8988T (cell line): ENCODE measurements at places on chromosomes 4 and X.
A peak's percentile ranks its signal among the peaks of the same experiment; 100 is the strongest.

DNA sequence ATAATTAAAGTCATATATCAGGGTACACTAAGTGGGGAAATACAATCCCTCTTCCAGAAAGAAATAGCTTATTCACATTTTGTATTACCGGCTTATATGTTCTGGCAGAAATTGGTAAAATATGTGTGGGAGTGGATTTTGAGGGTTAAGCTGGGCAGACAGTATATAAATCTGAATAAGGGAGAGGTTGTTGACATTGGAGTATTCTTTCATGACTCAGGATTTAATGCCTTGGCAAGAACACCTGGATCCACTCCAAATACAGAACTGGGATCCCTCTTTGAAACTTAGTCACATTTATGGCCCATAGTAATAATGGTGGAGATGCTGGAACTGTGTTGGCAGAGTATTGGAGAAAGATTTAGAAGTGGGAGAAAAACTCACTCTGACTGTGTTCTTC, 54.3 kb upstream of the TET2 start:
- DNase-seq: no peak

DNA sequence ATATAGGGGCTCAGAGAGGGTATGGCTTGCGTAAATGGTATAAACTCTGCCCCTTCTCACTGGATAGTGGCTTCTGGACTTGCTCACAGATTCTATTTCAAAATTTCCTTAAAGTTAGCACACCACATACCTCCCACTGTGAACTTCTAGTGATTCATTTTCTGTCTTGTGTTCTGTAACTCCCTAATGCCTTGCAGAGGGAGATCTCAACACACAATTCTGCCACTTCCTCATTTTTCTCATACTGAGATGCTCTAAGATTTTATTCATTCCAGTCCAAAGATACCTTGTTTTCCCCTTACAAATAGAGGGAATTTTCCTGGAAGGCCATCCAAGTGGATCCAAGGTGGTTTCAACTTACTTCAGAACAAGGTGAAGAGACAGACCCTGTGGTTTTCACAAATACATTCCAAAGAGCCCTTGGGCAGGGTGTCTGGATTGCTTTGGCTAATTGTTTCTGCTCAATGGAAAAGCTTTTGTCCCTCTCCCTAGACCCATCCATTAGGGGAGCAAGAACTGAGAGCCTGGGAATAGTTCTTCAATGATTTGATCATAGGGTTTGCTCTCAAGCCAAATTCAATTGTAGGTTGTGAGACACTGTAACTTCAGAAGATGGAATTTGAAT, 52.1 kb upstream of the CAPN6 start:
- no peak for DNase-seq

DNA sequence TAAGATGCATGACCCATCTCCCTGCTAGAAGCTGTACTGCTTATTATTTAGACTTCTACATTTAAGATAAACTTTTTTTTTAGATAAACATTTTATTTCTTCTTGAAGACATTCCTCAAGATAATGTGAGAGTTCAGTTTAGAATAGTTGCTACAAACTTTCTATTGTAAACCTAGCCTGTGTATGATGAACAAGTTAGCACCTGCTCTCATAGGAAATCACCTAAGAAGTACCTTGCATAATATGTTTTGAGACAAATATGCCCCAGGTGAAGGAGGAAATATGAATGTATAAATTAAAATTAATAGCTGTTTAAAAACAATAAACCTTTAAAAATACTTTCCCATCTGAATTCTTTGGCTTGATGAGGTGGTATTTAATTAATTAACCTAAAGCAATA, 35.6 kb downstream of the RASGEF1B start:
- no peak for DNase-seq

DNA sequence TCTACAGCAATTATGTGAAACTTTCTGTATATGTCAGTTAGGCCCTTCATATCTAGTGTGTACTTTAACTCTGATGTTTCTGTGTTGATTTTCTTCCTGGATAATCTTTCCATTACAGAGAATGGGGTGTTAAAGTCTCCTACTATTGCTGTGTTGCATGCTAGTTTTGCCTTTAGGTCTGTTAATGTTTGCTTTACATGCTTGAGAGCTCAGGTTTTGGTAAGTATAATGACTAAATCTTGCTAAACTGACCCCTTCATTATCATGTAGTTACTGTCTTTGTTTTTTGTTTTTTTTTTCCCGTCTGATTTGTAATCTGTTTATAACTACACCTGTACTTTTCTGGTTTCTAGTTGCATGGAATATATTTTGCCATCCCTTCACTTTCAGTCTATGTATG, 63.6 kb upstream of the UGT2B15 start:
- no peak for DNase-seq

- DNase-seq: no peak
Observed at GRCh38 chr4:33998291-33998690, 2246.0 kb downstream of the ARAP2 start.

DNA sequence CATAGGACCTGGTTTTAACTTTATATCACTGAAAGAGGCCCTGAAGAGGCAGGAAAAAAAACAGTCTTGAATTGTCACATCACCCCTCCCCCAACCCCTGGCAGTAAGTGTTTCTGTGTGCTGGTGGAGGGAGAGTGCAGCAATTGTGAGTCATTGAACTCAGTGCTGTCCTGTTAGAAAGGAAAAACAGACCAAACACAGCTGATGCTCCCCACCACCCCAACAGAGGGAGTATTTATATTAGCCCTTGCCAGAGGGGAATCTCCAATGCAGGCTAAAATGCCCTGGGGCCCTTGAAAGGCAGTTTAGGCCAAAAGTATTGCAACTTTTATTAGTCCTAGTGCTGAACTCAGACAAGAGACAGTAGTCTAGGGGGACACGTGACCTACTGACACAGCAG, 197.8 kb upstream of the AGTR2 start:
- no peak for DNase-seq

DNA sequence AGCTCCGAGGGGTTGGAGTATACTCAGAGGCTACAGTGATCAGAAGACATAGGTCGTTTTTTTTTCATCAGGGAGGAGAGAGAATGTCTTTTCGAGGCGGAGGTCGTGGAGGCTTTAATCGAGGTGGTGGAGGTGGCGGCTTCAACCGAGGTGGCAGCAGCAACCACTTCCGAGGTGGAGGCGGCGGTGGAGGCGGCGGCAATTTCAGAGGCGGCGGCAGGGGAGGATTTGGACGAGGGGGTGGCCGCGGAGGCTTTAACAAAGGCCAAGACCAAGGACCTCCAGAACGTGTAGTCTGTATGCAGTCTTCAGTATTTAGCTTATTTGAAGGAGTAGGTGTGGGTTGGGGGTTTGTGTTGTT, 500 bp downstream of the GAR1 start:
- no peak for DNase-seq

GRCh38 chr4:172997856-172998255, 170.8 kb upstream of the GALNT7 start:
- no peak for DNase-seq

- no peak for DNase-seq
Observed at GRCh38 chr4:70660106-70660505, 6.2 kb downstream of the JCHAIN start.

- no peak for DNase-seq
Observed at GRCh38 chr4:186820391-186820891, 96.8 kb upstream of the FAT1 start.

GRCh38 chr4:52573551-52573950, 85.5 kb downstream of the USP46 start:
- no peak for DNase-seq

DNA sequence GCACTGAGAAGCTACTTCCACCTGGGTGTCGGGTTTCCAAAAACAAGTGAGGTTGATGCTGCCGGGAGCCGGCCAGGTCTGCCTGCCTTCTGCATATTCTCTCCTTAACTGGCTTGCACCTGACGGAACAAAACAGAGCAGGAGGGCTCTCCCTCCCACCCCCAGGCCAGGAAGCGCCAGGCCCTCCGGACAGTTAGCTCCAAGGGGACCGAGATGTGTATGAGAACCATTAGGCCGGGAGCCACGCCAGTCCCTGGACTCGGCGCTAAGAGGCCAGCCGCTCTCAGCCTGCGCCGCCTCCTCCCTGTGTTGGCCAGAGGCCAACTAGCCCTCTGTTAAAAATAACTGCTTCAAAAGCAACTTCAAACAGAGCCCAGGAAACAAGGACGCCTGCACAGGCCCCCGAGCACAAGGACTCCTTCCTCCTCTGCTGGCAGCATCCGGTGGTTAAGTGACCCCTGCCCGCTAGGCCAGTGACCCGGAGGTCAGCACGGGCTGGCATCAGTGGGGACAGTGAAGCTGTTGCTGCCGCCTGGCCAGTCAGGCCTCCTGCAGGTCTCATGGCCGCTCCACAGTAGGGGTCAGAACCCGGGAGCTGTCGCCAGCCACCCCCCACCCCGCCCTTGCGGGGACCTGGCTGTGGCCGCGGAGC, 107.9 kb downstream of the ABLIM2 start:
- DNase-seq: no peak

DNA sequence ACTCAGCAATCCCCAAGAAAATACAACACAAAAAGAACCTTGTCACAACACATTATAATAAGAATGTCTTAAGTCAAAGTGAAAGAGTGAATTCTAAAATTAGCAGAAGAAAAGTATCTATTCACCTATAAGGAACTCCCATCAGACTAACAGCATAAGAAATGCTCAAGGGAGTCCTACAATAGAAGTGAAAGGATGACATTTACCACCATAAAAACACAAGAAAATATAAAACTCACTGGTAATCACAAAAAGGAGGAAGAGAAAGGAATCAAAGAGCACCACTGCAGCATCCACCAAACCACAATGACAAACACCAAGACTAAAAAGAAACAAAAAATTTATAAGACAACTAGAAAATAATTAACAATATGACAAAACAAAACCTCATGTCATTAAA, 257.0 kb upstream of the AGTR2 start:
- no peak for DNase-seq

GRCh38 chr4:164383358-164384220, 370.3 kb upstream of the SMIM31 start:
- no peak for DNase-seq

- DNase-seq: no peak
Observed at GRCh38 chrX:39309018-39309635, 507.9 kb downstream of the MID1IP1 start.

DNA sequence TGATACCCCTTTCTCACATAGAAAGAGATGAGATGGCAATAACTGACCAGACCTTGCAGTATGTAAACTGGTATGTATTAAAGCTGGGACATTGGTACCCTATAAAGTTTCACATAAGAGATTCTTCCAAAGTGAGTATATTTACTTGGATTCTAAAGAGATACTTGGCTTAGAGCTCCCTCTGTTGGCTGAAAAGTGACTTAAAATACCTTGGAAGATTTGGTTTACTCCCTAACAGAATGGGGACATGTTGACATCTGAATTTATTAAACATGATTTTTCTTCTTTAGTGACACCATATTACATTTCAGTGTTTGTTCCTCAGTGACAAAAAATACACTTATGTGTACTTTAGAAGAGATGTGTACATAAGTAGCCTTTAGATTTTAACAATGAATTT, 47.9 kb upstream of the RGN start:
- DNase-seq: peak; percentile 22

GRCh38 chrX:68570598-68570997, 71.7 kb downstream of the YIPF6 start:
- DNase-seq: no peak

DNA sequence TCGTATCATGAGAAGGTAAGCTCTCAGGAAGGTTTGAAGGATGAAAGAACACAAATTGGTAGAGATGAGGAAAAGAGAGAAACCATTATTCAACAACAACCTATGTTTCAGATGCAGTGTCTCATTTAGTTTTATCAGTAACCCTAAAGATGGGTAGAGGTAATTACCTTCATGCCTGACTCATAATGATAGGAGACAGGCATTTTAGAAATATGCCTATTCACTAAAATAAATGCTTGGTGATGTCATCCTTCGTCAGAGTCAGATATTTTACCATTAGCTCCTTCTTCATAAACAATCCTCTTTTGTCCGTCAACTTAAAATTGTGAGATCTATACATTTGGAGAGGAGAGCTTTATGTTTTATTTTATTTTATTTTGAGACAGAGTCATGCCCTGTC, 21.5 kb upstream of the RNF150 start:
- DNase-seq: no peak

DNA sequence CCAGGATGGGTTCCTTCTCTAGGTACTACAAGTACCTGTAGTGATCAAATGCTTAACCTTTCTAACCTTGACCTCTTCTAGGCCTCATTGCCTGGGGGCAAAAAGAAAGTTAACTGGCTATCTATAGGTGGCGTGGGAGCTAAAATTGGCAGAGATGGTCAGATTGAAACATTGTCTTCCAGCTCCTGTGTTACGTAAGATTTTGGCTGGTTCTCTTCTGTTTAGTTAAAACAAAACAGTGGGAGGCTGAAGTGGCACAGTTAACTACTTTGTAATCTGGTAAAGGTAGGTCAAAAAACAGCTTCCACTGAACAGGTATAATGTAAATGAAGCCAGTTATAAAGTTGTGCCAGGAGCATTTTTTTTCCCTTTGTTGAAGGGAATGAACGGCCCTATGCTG, 115.2 kb downstream of the MBNL3 start:
- DNase-seq: no peak

GRCh38 chr4:38157592-38157991, 197.4 kb downstream of the PTTG2 start:
- DNase-seq: no peak

DNA sequence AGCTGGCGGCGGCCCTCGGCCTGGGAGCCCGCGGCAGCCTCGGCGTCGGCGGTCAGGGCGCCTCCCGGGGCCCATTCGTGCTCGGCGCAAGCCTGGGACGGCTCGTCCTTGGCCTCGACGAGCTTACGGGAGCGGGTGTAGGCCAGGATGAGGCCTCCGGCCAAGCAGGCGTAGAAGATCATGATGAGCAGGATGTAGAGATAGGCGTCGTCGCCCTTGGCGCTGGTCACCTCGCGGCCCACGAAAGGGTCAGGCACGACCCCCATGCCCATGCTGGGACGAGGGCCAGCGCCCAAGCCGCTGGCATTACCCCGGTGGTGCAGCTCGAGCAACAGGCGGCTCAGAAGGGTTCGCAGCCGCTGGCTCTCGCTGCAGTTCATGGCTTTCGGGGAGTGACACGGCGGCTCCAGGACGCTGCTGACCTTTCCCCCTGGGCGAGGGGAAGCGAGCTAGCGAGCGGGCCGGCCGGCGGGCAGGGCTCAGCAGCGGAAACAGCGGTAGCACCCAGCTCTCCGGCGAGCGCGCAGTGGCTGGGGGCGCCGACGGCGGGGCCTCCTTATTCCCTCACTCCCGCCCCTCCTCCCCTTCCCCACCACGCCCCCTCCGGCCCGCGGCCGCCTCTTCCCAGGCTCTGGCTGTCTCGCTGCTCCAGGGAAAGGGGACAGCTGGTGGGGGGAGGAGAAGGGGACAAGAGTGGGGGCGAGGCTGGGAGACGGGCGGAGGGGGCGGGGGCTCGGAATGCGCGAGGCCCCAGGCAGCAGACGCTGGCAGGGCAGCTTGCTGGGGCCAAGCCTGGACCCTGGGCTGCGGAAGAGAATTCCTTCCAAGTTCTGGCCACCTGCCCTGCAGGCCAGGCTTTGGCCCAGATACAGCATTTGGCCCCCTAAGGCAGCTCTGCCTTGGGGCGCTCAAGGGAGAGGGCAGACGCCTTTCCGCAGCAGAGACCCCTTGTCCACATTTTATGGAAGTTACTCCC, at the start of gene KCNE5:
Gene KCNE5, minus strand, starts transcription at position 532 of the 976 bp plus-strand sequence. Its CDS starts 152 bp downstream, at position 380.
- no peak for DNase-seq

DNA sequence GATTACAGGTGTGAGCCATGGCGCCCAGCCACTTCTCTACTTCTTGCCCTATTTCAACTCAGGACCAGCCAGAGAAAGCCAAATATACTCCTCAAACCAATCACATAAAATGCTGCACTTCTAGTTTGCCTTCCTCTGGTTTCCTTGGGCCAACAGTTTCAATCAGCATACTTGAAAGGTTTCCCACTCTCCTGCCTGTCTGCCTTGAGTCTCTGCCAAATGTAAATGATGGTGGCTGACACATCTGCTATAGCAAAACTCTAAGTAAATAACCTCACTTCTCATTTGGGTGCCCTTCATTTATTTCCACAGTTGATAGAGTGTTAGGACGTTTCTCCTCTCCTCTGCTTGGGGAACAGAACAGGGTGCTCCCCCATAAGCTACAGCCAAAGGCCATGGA, 36.4 kb upstream of the PPA2 start:
- DNase-seq: no peak
